ENCODE measurements at places on chromosomes 6 and 20. TPM values are rescaled to one million over a fixed set of nuclear protein-coding genes. Genes with fewer than 3 reads are reported as not detected.

Gene SYS1
- total RNA-seq, result 24.4 TPM

Gene BCAS1
- total RNA-seq, result not detected

Gene GATA5
- not detected for total RNA-seq

Gene AGPAT1
- 31.4 TPM for total RNA-seq

Gene PFDN6
- 114 TPM for total RNA-seq

Gene TNF
- 303 TPM for total RNA-seq

Gene ULBP3
- total RNA-seq, result 0.57 TPM

Gene SLC52A3
- total RNA-seq, result not detected

Gene PIM1
- 153 TPM for total RNA-seq

Gene EGFL8
- total RNA-seq, result 8.6 TPM

Gene DEFB124
- total RNA-seq, result not detected

Gene SAMD3
- total RNA-seq, result 2.5 TPM

Gene EDN1
- not detected for total RNA-seq

Gene TRIM31
- total RNA-seq, result 0.09 TPM
